ENCODE measurements at places on chromosomes 5 and 9. TPM values are rescaled to one million over a fixed set of nuclear protein-coding genes. Genes with fewer than 3 reads are reported as not detected.

- DNase-seq = peak; percentile 22
- H3K27me3 ChIP-seq = peaks cover 17% of the 10 kb centered on the region
- peak overlapping the region; percentile 71 for H3K4me3 ChIP-seq
Observed at GRCh38 chr9:8857926-8858595, 1058.5 kb upstream of the DMAC1 start.

- peak overlapping the region; percentile 12 for H3K4me3 ChIP-seq
- H3K27ac ChIP-seq = peak overlapping the region; percentile 66
- no peaks in the 10 kb centered on the region for H3K36me3 ChIP-seq
- peaks cover 21% of the 10 kb centered on the region for H3K4me1 ChIP-seq
- H3K27me3 ChIP-seq = no peaks in the 10 kb centered on the region
Observed at GRCh38 chr9:128201441-128202369, 1.5 kb upstream of the DNM1 start.

DNA sequence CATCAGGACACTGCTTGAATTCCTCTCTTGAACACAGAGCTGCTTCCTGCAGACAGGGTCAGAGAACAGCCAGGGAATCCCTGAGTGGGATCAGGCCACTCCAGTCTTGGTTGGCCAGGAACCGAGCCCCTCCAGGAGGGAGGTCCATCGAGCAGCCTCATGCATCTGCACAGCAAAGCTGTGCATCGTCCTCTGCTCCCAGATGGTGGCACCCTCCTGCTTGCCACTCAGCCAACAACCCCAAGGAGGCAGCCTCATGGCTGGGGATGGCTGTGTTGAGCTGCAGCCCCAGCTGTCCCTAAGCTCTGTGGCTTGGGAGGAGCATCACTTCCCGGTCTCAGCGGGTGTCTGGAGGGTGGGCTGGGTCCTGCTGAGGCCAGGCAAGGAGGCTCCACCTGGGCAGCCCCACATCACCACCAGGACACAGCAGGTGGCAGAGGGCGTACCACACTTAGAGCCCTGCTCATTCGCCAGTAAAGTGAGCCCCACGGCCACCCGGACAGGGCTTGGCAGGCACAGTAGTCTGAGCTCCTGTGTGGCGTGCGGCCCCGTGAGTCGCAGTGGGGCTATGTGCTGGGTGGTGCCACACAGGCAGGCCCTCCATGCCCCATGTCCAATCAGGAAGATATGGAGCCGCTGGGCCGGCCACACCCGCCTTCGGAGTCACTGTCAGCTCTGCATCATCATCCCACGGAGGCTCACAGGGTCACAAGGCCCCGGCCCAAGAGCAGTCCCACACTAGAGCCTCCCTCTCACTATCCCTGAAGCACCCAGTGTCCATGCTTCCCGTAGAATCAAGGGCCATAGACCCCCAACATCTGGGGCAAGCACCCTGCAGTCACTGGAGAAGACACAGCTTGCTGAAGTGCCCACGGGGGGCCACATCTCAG, 11.9 kb downstream of the LPCAT1 start:
- H3K4me3 ChIP-seq = no peak overlapping the region
- no peak overlapping the region for H3K27ac ChIP-seq
- H3K27me3 ChIP-seq = no peaks in the 10 kb centered on the region

- H3K4me1 ChIP-seq = peaks cover 26% of the 10 kb centered on the region
- no peaks in the 10 kb centered on the region for H3K27me3 ChIP-seq
- peak; percentile 97 for DNase-seq
- H3K36me3 ChIP-seq = no peaks in the 10 kb centered on the region
- H3K4me3 ChIP-seq = no peak overlapping the region
Observed at GRCh38 chr5:87120518-87121303, 147.0 kb upstream of the RASA1 start.

DNA sequence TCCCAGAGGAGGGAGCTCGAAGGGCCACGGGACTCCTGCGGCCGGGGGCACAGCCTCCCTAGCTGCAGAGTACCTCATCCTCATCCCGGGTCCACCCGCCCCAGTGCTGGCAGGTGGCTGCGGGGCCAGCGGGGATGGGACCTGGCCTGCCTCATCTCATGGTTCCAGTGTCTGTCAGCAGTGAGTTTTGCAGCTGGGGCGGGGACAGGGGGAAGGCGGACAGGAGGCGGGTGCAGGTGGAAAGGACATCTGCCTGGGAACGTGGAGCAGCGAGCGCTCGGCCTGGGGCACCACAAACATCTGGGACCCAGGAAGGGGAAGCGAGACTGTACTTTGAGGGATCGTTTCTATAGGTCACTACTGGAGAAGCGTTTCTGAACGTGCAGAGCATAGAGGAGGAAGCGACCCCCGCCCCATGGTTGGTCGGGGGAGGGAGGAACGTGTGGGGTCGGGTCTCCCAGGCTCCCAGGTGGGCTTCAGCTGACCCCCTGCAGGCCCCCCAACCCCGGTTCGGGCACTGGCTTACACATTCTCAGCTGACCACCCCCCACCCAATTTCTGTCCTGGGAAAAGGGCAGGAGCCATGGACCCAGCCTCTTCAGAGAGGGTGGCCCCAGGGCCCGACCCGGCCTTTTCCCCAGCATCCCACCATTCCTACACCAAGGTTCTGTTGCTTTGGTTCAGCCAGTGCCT, 56.5 kb upstream of the NOTCH1 start:
- no peaks in the 10 kb centered on the region for H3K4me1 ChIP-seq
- H3K4me3 ChIP-seq = no peak overlapping the region

Gene HK3
- total RNA-seq = 0.14 TPM
